ENCODE measurements at places on chromosomes 13 and 19.

GRCh38 chr19:5765220-5765619, 19.3 kb downstream of the PRR22 start:
- H3K36me3 ChIP-seq, result no peaks in the 10 kb centered on the region
- H3K4me1 ChIP-seq, result no peaks in the 10 kb centered on the region
- no peak overlapping the region for H3K27ac ChIP-seq

DNA sequence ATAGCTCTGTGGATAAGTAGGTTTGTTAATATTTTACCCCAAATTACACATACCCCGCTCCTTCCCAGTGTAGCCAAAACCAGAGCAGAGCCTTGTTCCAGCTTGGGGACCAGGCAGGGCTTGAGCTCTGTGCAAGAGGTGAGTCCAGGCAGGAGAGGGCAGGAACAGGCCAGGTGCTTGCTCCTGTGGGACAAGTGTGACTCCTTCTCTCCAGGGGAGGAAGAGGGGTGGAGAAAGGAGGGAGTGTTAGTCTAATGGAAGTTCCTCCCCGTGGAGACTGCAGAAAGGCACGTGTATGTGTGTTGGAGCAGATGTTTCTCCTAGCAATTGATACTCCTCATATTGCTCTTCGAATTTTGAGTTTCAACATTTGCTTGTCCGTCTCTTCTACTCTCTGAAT, 201.0 kb downstream of the FGF9 start:
- H3K4me1 ChIP-seq, result no peaks in the 10 kb centered on the region
- H3K36me3 ChIP-seq, result no peaks in the 10 kb centered on the region
- H3K27me3 ChIP-seq, result peaks cover 4% of the 10 kb centered on the region
- no peak overlapping the region for H3K4me3 ChIP-seq

GRCh38 chr19:35318679-35319448, 10.1 kb upstream of the CD22 start:
- peak; percentile 40 for DNase-seq
- peak overlapping the region; percentile 27 for H3K27ac ChIP-seq
- H3K27me3 ChIP-seq, result peaks cover 4% of the 10 kb centered on the region
- no peak overlapping the region for H3K4me3 ChIP-seq
- no peaks in the 10 kb centered on the region for H3K36me3 ChIP-seq
- H3K4me1 ChIP-seq, result peaks cover 7% of the 10 kb centered on the region

DNA sequence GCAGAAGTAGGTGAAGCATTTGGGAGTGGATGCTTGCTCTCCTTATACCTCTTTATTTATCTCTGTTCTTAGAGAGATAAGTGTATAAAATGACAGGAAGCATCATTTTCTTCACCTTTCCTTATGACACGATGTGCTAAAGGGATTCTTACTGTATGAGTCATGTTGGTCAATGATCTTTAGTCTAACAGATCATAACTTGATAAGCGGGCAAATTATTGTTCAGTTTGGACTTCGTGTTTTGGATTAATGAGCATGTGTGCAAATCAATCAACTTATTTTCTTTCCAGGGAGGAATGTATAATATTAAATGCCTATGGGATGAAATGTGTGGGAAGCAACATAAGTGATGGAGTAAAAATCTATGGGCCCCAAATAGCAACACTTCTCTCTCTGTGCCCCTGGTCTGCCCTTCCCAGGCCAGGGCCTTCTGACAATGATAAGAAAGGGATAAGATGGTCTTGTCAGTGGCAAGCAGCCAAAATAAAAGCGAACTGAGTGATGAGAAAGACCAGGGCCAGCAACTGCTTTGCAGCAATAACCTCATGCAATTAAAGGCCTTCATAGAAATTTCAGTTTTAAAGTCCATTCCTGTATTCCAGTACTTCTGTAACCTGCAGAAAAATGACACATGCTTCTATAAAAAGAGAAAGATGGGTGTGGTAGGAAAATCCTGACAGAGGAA, 61.4 kb downstream of the SLC10A2 start:
- no peak for DNase-seq
- no peaks in the 10 kb centered on the region for H3K27me3 ChIP-seq
- no peaks in the 10 kb centered on the region for H3K4me1 ChIP-seq
- H3K27ac ChIP-seq, result no peak overlapping the region

DNA sequence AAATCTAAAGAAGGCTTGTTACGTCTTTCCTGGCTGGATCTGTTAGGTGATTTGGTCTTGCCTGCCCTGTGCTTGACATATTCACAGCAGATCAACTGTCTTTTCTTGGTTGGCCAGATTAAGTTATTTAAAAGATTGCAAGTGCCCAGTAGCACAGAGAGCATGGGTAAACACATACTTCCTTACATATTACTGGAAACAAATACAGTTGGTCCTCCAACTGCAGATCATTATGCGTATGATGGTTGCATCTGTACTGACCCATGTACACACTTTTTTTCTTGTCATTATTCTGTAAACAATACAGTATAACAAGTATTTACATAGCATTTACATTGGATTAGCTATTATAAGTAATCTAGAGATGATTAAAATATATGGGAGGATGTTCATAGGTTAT, 9.2 kb upstream of the MPHOSPH8 start:
- H3K4me3 ChIP-seq, result no peak overlapping the region
- H3K27me3 ChIP-seq, result peaks cover 9% of the 10 kb centered on the region
- no peak for DNase-seq
- no peak overlapping the region for H3K27ac ChIP-seq
- peaks cover 2% of the 10 kb centered on the region for H3K36me3 ChIP-seq

GRCh38 chr13:65914716-65915115, 1315.4 kb downstream of the PCDH9 start:
- H3K27me3 ChIP-seq, result no peaks in the 10 kb centered on the region
- H3K4me3 ChIP-seq, result no peak overlapping the region
- no peak for DNase-seq
- no peak overlapping the region for H3K27ac ChIP-seq
- H3K4me1 ChIP-seq, result no peaks in the 10 kb centered on the region

- no peak overlapping the region for H3K27ac ChIP-seq
- DNase-seq, result peak; percentile 89
- peaks cover 7% of the 10 kb centered on the region for H3K27me3 ChIP-seq
These were observed 8.3 kb upstream of the CRX start for GRCh38 chr19:47813304-47813994.

DNA sequence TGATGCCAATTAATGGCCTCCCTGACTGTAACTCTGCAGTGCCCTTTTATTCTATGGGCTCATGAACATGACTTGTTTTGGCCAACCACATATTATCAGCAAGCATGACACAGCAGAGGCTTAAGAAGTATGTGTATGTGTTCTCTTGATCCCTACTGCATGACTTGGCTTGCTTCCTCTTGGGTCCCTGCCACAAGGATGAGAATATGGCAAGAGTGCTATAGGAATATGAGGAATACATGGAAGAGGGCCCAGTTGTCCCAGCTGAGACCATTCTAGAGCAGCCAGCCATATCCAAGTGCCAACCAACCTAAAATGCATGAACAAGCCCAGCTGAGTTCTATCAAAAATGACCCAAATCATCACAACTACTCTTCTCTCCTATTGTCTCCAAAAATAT, 576.7 kb upstream of the PCDH9 start:
- DNase-seq, result no peak
- no peak overlapping the region for H3K4me3 ChIP-seq
- H3K4me1 ChIP-seq, result no peaks in the 10 kb centered on the region

GRCh38 chr19:27997069-27997468, 1215.9 kb downstream of the UQCRFS1 start:
- H3K36me3 ChIP-seq, result no peaks in the 10 kb centered on the region
- H3K4me3 ChIP-seq, result no peak overlapping the region

- no peaks in the 10 kb centered on the region for H3K36me3 ChIP-seq
- no peak overlapping the region for H3K27ac ChIP-seq
- no peak for DNase-seq
- H3K27me3 ChIP-seq, result no peaks in the 10 kb centered on the region
- H3K4me3 ChIP-seq, result no peak overlapping the region
These were observed 16.9 kb upstream of the SOHLH2 start for GRCh38 chr13:36231236-36231635.

GRCh38 chr19:6138066-6138465, 2.6 kb downstream of the ACSBG2 start:
- no peak for DNase-seq
- H3K36me3 ChIP-seq, result no peaks in the 10 kb centered on the region
- no peak overlapping the region for H3K4me3 ChIP-seq
- H3K27me3 ChIP-seq, result no peaks in the 10 kb centered on the region

GRCh38 chr13:48851707-48852106, 124.0 kb upstream of the FNDC3A start:
- H3K4me1 ChIP-seq, result peaks cover 32% of the 10 kb centered on the region
- peaks cover 12% of the 10 kb centered on the region for H3K27me3 ChIP-seq
- no peaks in the 10 kb centered on the region for H3K36me3 ChIP-seq
- H3K4me3 ChIP-seq, result no peak overlapping the region
- no peak for DNase-seq
